ENCODE measurements at places on chromosomes 4 and X. TPM values are rescaled to one million over a fixed set of nuclear protein-coding genes. Genes with fewer than 3 reads are reported as not detected.

The SPANXD gene
- not detected for total RNA-seq

The BANK1 gene
- 12.6 TPM for total RNA-seq

The ATP1B4 gene
- total RNA-seq = not detected

The NR3C2 gene
- total RNA-seq = 25.9 TPM

The NONO gene
- total RNA-seq = 208 TPM

The NSUN7 gene
- 5.7 TPM for total RNA-seq

The UGT2B15 gene
- total RNA-seq = not detected

The DSPP gene
- total RNA-seq = not detected

The ARHGAP6 gene
- total RNA-seq = 17.1 TPM

The LINC00632 gene
- 221 TPM for total RNA-seq

The CT83 gene
- not detected for total RNA-seq

The LGI2 gene
- total RNA-seq = 0.84 TPM

The MND1 gene
- total RNA-seq = not detected

The SPANXB1 gene
- total RNA-seq = not detected

The H2BW2 gene
- total RNA-seq = not detected

The STEEP1 gene
- total RNA-seq = 23.1 TPM

The UGT2A3 gene
- not detected for total RNA-seq

The GABRE gene
- 45.3 TPM for total RNA-seq

The KANTR gene
- total RNA-seq = 12.6 TPM

The ERAS gene
- total RNA-seq = not detected

The PAK3 gene
- total RNA-seq = 1.4 TPM

The CFP gene
- 14.9 TPM for total RNA-seq

The NEIL3 gene
- 0.52 TPM for total RNA-seq

The SAT1 gene
- 784 TPM for total RNA-seq

The VCX3B gene
- not detected for total RNA-seq

The C4orf36 gene
- 2.3 TPM for total RNA-seq

The BGN gene
- 205 TPM for total RNA-seq

The POU3F4 gene
- total RNA-seq = not detected

The TLR3 gene
- 28.5 TPM for total RNA-seq

The CSAG1 gene
- not detected for total RNA-seq

The SORCS2 gene
- 7.2 TPM for total RNA-seq

The CACNA1F gene
- 1.4 TPM for total RNA-seq

The TMSB15B gene
- 1.6 TPM for total RNA-seq

All from upper lobe of right lung (tissue), 1 donor.